ENCODE measurements at places on chromosomes 5 and 9.
A peak's percentile ranks its signal among the peaks of the same experiment; 100 is the strongest.

- no peak for DNase-seq
Observed at GRCh38 chr9:127990554-127990953, 9.8 kb upstream of the EEIG1 start.

DNA sequence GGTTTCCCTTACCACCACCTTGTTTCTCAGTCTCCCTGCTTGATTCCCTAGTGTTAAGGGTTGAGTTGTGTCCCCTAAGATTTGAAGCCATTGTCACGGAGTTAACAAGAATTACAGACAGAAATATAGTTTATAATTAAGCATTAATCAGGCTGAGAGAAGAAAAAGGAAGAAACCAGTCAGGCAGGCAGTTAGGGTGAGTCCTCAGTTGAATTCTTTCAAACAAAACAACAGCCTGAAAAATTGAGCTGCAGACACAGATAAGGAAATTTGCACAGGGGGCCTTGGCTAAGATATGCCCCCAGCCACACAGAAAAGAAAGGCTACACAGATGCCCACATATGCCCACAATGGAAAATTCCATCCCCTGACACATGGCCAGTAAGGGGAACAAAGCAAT, 111.7 kb upstream of the RAI14 start:
- DNase-seq: no peak

- DNase-seq: no peak
Observed at GRCh38 chr5:15959370-15960164, 220.0 kb downstream of the MARCHF11 start.

GRCh38 chr9:124743686-124744348, 27.3 kb downstream of the NR6A1 start:
- DNase-seq: no peak

DNA sequence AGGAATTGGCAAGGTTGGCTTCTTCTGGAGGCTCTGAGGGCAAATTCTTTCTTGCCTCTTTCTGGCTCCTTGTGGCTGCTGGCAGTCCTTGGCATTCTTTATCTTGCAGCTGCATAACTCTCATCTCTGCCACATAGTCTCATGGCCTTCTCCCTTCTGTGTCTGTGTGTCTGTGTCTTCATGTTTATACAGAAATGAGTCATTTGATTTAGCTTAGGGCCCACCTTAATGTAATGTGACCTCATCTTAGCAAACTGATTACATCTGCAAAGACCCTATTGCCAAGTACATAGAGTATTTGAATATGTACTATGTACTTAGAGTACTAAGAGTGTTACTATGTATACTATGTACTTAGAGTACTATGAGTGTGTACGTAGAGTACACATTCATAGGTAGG, 122.5 kb downstream of the RFK start:
- DNase-seq: peak; percentile 47

- no peak for DNase-seq
Observed at GRCh38 chr5:123206618-123207017, 117.6 kb downstream of the PRDM6 start.

GRCh38 chr5:176639981-176640380, 7.3 kb upstream of the TSPAN17 start:
- DNase-seq: no peak

- DNase-seq: no peak
Observed at GRCh38 chr5:153823036-153823435, 215.7 kb downstream of the FAM114A2 start.

GRCh38 chr9:111005746-111006470, 32.4 kb downstream of the LPAR1 start:
- no peak for DNase-seq

GRCh38 chr9:18775930-18776329, 257.1 kb downstream of the SAXO1 start:
- DNase-seq: no peak

GRCh38 chr5:100647461-100648230, 112.5 kb downstream of the FAM174A start:
- DNase-seq: peak; percentile 29

DNA sequence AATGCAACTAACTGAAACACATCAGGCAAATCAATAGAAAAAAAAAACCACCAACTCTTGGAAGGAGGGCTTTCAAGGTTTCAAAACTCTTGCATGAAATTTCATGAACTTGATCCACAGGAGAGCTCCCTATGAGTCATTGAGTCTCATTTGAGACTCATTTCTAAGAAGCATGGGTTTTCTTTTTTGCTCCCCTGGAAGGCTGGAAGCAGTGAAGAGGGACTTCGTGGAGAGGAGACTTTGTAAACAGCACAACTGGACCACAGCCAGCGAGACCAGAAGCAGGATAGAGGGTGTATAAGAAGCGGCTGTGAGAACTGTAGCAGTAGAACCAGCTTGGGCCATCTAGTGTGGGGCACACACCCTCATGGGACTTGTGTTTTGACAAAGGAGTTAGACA, 41.2 kb upstream of the RAPGEF1 start:
- no peak for DNase-seq

- DNase-seq: no peak
Observed at GRCh38 chr5:7886849-7887475, 18.0 kb downstream of the MTRR start.

- DNase-seq: no peak
Observed at GRCh38 chr9:93059011-93059714, 662 bp downstream of the SUSD3 start.

- DNase-seq: no peak
Observed at GRCh38 chr9:81776834-81777233, 87.5 kb upstream of the TLE1 start.

DNA sequence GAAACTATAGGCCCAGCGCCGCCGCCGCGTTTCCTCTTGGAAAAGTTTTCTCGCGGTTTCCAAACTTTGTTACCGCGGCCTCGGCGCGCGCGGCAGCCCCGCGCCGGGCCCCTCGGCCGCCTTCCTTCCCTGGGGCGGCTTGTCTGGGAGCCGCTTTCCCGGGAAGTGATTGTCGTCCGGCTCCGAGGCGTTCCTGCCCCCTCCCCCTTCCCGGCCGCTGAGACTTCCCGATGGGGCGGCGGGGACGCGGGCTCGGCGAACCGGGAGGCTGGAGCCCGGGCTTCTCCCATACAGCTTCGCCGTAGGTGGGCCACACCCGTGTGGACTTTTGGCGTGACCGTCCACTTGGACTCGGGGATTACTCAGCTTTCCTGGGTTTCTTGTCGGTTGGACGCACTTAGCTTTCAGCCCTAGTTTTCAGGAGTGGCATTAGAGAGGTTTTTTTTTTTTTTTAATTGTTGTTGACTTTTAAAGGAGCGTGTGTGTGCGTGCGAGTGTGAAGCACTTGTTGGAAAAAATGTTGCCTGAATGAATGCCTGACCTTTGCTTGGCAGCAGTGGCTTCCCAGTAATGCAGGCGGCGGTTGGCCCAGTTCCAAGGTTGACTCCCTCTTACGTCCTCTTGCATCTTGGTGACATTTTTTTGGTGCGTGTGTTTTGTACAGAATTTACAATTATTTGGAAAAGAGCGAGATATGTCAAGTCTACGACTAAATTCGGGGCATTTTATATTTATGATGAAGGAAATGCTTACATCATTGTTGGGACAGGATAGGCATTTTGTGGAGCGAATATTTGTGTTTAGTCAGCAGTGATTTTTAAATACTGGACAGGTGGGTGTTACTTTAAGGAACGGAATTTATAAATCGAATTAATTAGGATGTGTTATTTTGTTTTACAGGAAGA, 821 bp downstream of the CTNNA1 start:
- DNase-seq: peak; percentile 93

Measured in brain microvascular endothelial cell (primary cell).